ENCODE measurements at places on chromosomes 2 and 18.

GRCh38 chr2:109497911-109498870 is 115.6 kb downstream of the SEPTIN10 start:
- DNase-seq: no peak

GRCh38 chr18:3972291-3972930 is 482.7 kb downstream of the DLGAP1 start:
- no peak for DNase-seq

GRCh38 chr2:118371515-118371914 is 283.2 kb downstream of the INSIG2 start:
- DNase-seq: no peak

DNA sequence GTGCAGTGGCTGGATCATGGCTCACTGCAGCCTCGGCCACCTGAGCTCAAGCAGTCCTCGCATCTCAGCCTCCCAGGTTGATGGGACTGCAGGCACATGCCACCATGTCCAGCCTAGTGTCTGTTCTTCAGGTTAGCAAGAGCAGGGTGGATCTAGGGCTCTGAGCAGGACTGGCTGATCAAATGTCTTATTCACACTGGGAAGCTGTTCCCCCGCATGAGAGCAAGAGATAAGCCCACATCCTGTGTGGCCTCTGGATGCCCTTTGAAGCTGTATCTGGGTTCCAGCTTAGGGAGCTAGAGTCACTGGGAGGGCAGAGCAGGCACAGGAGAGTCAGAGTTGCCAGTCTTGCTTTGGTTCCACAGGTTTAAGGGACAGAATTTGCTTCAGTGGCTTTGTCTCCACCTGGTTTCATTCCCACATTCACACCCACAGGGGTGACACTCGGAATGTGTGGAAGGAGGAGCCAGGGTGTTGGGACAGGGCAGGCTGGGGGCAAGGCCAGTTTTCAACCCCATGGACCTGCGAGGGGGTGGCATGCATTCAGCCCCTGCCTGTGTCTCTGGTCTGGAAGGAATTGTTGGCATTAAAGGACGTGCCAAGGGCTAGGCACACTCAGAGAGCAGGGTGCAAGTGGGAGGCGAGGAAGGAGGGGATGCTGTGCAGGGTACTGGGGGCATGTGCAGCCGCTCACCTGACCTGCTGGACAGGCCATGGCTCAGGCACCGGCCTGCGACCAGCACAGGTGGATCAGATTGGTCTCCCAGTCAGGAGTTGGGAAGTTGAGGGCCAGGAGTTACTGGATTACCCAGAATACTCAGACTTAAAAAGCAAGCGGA is 24.5 kb downstream of the PTPN18 start:
- DNase-seq: no peak

GRCh38 chr2:160492401-160493226 is 993 bp downstream of the RBMS1 start:
- no peak for DNase-seq

GRCh38 chr2:11775384-11775783 is 29.0 kb downstream of the LPIN1 start:
- no peak for DNase-seq

DNA sequence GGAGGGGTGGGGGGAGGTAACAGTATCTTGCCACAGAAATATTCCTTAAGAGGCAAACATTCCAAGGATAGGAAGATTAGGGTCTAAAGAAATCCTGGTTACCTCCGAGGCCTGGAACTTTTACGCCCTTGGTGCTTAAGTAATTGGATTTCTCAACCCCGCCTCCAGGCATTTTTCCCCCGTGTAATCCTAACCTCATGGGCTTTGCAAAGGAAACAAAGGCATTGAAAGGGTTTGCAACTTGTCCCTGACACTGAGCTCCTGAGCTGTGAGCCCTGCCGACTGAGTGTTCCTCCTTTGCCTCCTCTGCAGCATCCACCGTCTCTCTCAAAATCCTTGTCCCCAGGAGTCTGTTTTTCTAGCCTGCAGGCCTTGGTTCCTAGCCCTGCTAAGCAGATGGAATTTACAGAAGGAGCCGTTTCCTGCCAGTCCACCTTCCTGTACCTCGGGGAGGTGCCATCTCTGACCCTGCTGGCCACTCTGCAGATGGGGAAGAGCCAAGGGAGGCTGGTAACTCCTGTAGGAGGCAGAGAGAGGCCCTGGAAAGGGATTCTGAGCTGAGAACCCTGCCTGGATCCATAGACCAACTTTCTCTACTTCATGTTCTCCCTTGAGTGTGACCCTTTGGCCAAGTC is 24.2 kb downstream of the TET3 start:
- DNase-seq: no peak
